Right ventricle myocardium inferior (tissue), 1 donor: ENCODE measurements at places on chromosomes 4 and X.

DNA sequence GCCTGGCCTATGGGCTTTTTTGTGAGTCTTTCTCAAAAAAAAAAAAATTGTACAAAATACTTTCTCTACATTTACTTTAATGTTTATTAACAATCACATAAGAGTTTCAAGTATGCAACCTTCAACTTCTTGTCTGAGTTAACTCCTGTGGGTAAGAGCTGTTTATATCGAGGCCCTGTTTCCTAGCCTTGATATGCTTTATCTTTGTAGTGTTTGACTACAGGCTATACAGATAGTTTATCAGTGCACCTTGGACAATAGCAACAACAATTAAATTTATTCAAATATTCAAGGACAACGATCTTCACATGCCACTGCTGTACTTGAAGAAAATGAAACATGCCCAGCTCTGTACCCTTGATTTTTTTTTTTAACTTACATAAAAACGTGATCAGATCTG is 178.4 kb downstream of the ARHGAP10 start:
- DNase-seq, result no peak

DNA sequence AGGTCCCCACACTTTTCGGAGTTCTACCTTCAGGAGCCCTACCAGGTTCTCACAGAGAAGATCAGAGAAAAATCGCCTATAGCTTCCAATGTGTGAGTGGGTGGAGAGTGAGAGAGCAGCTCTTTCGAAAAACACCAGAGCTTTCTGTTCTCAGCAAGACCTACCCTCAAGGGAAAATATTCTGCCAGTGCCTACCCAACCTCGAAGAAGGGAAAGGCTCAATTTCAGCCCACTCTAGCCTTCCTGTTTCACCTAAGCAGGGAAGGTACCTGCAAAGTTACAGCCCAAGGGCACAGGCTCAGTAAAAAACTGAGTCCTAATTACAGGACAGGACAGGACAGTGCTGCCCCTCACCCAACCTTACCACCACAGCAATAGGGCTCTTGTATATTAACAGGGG is 104.0 kb upstream of the WDR17 start:
- no peak for DNase-seq

GRCh38 chr4:122898370-122899150 is 23.8 kb downstream of the NUDT6 start:
- DNase-seq, result no peak

GRCh38 chr4:2271279-2272025 is 9.5 kb upstream of the MXD4 start:
- peak; percentile 37 for DNase-seq

- no peak for DNase-seq
These were observed 18.7 kb downstream of the FLNA start for GRCh38 chrX:154355776-154356140.

GRCh38 chrX:128816919-128817318 is 706.4 kb downstream of the SMARCA1 start:
- no peak for DNase-seq
